Lung (tissue), 17 donors: ENCODE measurements at places on chromosomes 12 and 14. TPM values are rescaled to one million over a fixed set of nuclear protein-coding genes. Genes with fewer than 3 reads are reported as not detected.
A peak's percentile ranks its signal among the peaks of the same experiment; 100 is the strongest.

GNG2 gene
- total RNA-seq, result 20.9 TPM

COPS7A gene
- 40.1 TPM for total RNA-seq

DNA sequence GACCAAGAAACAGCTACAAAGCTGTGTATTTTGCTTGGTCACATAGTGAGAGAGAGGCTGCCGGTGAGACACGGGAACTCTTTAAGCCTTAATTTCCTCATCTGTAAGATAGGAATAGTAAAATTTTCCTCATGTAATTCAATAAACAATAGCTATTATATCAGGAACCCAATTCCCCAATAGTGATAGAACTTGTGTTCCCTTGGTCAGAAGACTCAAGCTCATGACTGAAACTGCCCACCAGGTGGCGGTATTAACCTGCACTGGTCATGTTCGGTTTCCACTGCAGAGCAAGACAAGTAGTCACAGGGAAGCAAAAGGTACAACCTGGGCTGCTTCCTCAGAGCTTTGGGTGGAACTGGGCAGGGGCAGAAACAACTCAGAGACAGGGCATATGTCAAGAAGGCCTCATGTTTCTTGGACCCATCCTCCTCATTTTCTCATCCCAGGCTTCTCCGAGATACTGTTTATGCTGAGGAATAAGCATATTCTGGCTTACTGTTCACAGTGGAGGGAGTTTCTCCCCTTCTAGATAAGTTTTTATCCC lies 4.2 kb upstream of the AJUBA start:
- H3K4me3 ChIP-seq, result no peak overlapping the region
- peak; percentile 93 for DNase-seq
- H3K4me1 ChIP-seq, result peaks cover 3% of the 10 kb centered on the region
- no peaks in the 10 kb centered on the region for H3K36me3 ChIP-seq

GRCh38 chr12:117022465-117022864 lies 76.8 kb downstream of the TESC start:
- DNase-seq, result no peak
- no peaks in the 10 kb centered on the region for H3K4me1 ChIP-seq
- no peaks in the 10 kb centered on the region for H3K27me3 ChIP-seq
- no peak overlapping the region for H3K27ac ChIP-seq

RNASE2 gene
- total RNA-seq, result 7.8 TPM
